GM04504 (cell line): ENCODE measurements at places on chromosomes 2 and 18.

GRCh38 chr18:28905509-28905908 lies 728.6 kb upstream of the CDH2 start:
- DNase-seq: no peak

DNA sequence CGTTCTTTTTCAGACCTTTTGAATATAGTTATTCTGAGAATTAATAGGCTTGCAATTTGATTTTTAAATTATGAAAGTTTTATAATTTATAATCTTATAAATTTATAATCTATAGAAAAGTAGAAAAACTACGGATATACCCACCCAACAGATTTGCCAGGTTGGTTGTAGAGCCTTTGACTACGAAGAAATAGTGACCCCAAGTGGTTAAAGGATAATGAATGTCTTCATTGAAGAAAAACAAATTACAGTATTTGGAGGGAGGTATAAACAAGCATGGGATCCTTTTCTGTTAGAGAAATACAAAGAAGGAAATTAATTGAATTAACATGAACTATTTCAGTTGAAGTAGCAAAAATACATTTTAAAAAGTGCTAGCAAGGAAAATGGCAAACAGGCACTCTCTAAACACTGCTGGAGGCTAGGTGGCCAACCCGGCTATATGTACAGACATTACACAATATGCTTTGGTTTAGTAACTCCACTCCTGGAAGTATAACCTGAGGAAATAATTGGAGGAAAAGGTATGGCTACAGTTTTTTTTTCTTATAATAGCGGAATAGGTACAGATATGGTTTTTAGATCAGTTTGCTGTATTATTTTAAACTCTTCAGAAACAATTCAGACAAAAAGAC lies 110.9 kb downstream of the MIB1 start:
- no peak for DNase-seq

DNA sequence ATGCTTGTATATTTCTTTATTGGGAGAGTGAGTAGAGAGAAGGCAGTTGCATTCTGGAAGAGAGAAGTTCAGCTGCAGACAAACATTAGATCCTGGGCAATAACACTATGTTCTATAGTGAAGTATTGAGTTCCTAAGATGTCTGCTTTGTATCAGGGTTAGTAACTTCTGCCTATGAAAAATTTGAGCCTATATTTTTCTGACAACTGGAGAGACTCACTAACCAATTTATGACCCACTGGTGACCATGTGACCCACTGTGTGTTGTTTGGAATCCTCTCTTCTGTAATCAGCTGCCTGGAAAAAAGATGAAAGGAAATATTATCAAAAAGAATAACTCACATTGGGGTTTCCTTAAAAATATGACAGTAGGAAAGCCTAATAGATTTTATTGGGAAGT lies 35.3 kb downstream of the DPP4 start:
- DNase-seq: no peak

DNA sequence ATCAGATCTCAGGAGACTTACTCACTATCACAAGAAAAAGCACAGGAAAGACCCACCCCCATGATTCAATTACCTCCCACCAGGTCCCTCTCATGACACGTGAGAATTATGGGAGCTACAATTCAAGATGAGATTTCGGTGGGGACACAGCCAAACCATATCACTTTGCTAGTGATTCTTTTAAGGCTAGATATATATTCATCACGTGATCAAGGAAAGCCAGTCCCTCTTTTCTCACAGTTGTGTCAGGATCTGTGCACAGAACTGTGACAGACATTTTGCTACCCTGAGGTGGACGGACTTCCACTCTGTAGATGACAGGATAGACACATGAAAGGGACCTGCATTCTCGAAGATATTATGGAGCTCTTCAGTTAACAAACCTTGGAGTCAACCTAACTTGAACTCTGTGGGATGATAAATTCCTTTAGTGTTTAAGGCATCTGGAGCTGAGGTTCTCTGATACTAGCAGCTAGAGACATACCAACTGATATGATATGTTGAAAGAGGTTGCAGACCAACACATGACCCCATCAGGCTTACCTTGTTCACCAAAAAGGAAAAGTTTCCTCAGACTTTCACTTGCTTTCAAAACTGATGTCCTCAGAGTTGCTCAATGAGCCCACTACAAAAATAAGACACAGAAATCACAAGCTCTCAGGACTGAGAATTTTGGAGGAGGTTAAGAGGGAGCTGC lies 66.3 kb upstream of the SCG2 start:
- DNase-seq: no peak

GRCh38 chr2:174969091-174969734 lies 36.0 kb downstream of the CHN1 start:
- no peak for DNase-seq

DNA sequence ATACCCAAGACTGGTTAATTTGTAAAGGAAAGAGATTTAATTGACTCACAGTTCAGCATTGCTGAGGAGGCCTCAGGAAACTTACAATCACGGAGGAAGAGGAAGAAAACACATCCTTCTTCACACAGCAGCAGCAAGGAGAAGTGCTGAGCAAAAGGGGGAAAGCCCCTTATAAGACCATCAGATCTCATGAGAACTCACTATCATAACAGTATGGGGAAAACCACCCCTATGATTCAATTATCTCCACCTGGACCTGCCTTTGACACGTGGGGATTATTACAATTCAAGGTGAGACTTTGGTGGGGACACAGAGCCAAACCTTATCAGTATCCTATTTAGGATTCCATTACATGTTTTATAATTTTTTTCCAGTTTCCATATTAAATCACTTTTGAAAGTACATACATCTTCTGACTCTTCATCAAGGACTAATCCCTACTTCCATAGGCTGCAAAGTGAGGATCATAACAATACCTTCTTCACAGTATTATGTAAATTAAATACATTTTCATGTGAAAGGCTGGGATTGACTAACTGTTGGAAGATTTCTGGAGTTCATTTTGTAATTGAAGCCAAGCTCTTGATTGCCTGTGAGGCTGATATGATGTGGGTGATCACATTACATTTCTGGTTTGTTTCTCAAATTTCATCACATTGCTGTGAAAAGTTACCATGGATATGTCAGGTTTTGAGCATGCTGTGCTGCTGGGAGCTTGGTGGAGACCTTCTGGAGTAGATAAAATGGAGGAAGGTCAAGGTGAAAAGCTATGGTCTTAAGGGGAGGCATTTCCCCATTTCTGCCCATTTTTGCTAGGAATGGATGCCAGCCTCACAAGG lies 31.7 kb upstream of the CERS6 start:
- no peak for DNase-seq

GRCh38 chr18:27921392-27921791 lies 255.5 kb downstream of the CDH2 start:
- no peak for DNase-seq

GRCh38 chr2:216014986-216015385 lies 1.6 kb upstream of the MREG start:
- DNase-seq: no peak

GRCh38 chr18:25819746-25820363 lies 270.6 kb downstream of the SS18 start:
- no peak for DNase-seq

DNA sequence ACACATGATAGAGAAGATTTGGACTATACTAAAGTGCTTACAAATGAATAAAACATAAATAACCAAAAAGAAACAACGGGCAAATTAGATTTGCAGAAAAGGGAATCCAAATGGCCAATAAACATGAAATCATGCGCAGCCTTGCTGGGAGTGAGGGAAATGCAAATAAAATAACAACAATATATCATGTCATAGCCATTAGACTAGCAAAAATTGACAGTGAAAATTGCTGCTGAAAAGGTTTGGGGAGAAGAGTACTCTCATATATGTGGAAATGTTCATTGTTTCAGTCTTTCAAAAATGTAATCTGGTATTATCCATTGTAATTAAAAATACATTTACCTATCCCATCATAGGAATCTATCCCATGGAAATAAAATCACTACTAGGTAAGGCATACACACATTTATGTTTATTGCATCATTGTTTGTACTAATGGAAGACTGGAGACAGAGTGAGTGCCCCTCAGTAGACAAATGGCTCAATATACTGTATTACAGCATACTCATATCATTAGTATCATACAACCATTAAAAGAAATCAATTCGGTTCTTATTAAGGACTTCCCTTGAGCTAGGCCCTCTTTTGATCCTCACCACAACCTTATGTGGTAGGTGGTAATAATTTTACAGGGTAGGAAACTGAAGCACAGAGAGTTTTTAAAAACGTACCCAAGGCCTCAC lies 94.1 kb upstream of the MSTN start:
- DNase-seq: no peak

DNA sequence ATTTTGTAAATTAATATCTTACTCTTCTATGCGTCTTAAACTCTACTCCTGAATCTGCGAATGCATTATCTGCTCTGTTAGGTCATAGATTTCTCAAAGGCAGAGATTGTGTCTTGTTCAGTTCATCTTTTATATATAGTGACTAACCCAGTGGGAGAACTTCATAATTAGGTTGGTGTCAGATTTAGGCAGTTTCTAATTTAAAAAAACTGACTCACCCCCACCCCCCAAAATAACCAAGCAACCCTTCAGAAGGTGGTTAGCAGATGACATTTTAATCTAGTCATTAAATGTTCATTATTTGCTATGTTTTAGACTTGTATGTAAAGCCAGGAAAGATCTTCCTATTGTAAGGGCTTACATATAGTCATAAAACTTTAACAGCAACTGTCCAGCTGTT lies 10.4 kb downstream of the SERPINB12 start:
- no peak for DNase-seq
